AG04450 (cell line): ENCODE measurements at places on chromosomes 5 and 9.

- no peak for DNase-seq
These were observed 5.7 kb upstream of the MTAP start for GRCh38 chr9:21796768-21797167.

DNA sequence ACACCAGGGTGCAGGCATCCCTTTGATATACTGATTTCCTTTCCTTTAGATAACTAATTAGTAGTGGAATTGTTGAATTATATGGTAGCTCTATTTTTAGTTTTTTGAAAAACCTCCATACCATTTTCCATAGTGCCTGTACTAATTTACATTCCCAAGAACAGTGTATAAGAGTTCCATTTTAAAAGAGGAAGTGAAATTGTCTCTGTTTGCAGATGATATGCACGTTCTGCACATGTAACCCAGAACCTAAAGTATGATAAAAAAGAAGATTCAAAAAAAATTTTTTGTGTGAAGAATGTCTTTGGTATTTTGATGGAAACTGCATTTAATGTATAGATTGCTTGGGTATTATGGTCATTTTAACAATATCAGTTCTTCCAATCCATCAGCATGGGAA lies 424.0 kb upstream of the CCNH start:
- no peak for DNase-seq

DNA sequence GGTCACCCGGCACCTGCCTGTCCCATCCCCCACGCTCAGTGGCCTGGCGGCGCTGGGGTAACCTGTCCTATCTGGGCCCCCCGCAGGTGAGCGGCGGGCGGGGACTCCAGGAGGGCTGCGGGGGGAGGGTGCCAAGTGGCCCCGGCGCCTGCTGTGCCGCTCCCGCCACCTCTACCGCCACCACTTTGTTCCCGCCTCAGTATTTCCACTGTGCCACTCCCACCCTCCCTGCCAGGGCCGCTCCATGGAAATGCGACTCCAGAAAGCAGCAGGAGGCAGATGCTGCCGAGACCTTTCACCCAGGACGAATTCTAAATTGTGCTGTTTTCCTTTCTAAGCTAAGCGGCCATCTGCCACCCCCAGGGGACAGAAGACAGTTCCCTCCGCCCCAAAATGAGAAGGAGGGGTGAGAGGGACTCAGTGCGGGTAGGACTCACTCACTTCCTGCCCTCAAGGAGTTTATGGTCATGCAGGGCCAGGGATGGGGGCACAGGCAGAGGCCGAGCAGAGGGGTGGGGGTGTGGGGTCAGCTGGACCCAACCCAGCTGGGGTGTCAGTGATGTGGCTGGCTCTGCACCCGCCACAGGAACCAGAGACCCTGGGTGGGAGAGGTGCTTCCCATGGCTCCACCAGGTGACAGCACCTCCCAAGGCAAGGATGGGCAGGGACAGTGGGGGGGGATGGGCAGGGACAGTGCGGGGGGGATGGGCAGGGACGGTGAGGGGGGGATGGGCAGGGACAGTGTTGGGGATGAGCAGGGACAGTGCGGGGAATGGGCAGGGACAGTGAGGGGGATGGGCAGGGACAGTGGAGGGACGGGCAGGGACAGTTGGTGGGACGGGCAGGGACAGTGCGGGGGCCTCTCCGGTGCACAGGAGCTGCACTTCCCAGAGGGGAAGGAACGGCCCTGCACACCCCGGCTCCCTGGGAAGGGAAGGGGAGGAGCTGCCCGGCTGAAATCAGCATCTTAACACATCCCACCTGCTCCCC lies 17.8 kb downstream of the NOTCH1 start:
- no peak for DNase-seq

DNA sequence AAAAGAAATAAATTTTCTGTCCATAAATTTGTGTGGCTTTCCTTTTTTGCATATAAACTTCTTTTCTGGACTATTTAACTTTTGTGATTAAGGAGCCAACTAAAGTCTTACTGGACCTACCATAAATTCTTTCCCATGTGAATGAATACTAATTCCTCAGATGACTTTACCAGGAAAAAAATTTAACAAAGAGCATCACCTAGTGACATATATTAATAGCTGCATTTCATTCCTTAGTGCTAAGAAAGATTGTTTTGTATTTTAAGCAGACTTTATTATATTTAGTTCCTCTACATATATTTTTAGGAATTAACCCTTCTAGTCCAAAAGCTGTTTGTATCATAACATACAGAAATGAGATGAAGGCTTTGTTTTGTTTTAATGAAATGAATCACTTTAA lies 64.4 kb downstream of the C9orf85 start:
- no peak for DNase-seq

DNA sequence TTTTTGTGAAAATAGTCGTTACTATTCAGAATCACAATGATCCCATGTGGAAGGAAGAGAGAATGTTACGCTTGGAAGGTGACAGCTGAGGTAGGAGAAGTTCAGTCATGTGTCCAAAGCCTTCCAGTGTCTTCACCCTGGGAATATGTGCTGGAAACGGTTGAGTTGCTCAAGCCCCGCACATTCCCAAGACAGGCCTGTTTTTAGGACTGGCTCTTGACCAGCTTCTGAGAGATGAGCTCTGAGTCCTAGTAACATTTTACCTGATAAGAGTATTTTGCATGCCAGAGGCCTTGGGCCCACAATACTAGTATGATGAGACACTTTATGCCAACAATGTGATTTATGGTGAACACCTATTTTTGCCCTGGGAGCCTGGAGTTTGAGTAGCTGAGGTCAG lies 101.7 kb downstream of the LMNB1 start:
- no peak for DNase-seq

GRCh38 chr9:135227641-135228251 lies 140.3 kb downstream of the OLFM1 start:
- DNase-seq: no peak
